ENCODE measurements at places on chromosomes 3 and 15.

DNA sequence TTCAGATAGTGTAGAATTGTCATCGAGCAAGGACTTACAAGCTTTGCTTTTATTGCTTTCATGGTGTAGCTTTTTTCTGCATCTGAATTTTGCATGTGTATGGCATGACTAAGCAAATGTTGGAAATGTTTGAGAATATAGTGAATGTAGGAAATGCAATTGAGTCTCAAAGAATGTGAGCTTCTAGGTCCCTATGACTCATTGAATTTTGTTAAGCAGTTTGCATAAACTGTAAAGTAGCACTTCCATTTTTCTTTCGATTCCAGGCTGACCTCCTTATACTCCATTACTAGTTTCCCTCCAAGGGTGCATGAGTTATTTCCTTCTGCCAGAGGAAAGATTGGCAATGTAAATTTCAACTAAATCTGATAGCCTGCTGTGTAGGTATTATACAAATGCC lies 619.2 kb downstream of the DIPK2A start:
- DNase-seq: no peak

DNA sequence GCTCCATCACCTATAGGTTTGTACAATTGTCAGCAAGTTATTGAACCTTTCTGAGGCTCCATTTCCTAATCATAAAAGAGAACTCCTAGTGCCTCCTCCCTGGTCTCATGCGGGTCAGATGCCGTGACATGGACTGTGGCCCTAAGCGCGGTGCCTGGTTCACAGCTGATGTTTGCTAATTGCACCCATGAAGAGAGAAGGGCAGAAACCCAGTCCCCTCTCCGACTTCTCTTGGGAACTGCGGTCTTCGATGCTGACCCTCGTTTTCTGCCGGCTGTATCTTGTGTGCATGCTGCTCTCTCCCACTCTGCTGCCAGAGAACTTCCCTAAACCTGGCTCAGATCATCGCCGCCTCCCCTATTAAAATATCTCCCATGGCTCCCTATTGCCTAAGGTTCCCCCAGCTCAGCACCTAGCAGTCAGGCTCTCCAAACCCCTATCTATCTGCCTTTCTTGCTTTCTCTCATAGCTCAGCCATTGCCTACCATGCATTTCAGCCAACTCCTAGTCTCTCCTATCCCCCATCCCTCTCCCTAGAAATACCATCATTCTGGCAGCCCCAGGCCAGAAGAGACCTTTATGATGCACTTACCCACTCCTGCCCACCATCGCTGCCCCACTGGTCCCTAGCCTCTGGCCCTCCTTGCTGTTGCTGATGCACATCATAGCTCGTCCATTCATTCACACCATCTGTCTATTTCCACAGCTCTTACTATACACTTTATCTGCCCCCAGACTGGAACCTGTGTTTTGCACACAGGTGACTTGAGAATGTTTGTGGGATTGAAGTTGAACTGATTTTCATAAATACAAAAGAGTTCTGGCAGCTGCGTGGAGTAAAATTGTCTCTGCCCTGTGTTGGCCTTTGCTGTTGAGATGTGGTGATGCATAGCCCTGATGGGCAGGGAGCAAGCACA lies 6.6 kb downstream of the ISG20 start:
- no peak for DNase-seq

- no peak for DNase-seq
Observed at GRCh38 chr15:68204776-68205557, at the start of gene CALML4. TSS of gene CALML4 (minus strand) at chr15:68205332. CDS start at chr15:68205247, 85 bp downstream.

DNA sequence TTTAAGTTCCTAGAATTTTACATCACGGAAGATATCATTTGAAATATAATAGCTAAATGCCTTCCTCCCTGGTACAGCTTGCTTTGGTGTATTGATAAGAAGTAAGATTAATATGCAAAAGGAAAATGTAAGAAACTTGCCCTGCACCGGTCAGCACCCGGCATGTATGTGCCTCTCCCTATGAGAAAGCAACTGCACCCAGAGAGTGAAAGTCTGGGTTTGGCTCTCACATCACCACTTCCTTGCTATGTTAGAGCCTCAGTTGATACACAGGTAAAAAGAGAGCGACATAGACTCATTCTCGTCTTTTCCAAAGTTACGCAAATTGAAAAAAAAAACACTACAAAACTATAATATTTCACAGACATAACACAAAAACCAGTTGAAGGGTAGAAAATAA lies 96.7 kb downstream of the FOXP1 start:
- no peak for DNase-seq

- DNase-seq: no peak
Observed at GRCh38 chr15:23823508-23823907, 136.4 kb upstream of the NDN start.

GRCh38 chr3:54705730-54706129 lies 222.1 kb downstream of the LRTM1 start:
- no peak for DNase-seq

DNA sequence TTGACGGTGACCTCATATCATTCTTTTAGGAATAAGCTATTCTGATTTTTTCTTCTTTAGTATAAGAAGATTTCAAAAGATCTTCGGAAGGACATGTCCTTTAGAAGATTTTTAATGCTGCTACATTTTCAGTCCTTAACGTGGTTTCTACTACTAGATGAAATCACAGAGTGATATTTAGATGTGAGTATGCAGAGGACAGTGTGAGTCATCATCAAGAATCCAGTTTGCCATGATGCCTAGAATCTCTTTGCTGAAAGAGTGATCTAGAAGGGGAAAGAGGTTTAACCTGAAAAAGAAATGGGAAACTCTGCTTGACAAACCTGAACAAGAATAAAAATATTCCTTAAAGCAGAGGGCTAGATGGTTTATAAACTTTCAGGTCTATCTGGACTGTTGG lies 43.2 kb downstream of the SLC7A14 start:
- DNase-seq: no peak

GRCh38 chr3:8501371-8502131 lies at the start of gene LMCD1:
TSS of gene LMCD1 (plus strand) at chr3:8501823. CDS start at chr3:8501939, 116 bp downstream.
- peak; percentile 60 for DNase-seq

GRCh38 chr15:26157081-26157480 lies 294.0 kb upstream of the ATP10A start:
- DNase-seq: no peak

- no peak for DNase-seq
Observed at GRCh38 chr15:93543093-93543492, 454.1 kb upstream of the RGMA start.

- DNase-seq: no peak
Observed at GRCh38 chr3:17357035-17357710, 385.3 kb downstream of the TBC1D5 start.

GRCh38 chr3:95134693-95135413 lies 1072.0 kb downstream of the NSUN3 start:
- DNase-seq: no peak

DNA sequence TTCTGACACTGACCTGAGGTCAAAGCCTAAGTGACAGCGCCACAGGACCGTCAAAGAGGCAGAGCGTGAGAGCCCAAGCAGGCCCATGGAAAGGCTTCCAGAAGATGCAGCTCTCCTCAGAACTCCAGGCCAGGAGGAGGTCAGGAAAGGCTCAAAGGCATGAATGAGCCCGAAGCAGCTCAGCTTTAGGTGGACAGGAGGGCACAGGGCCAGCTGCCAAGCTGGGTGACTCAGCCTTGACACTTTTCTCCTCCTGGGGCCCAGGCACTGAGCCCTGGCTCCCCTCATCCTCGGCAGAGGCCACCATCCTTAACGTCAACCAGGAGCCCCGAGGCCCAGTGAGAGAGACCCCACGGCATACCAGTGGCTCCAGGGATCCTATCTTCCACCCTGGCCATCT lies 62.9 kb downstream of the ADCY5 start:
- no peak for DNase-seq

DNA sequence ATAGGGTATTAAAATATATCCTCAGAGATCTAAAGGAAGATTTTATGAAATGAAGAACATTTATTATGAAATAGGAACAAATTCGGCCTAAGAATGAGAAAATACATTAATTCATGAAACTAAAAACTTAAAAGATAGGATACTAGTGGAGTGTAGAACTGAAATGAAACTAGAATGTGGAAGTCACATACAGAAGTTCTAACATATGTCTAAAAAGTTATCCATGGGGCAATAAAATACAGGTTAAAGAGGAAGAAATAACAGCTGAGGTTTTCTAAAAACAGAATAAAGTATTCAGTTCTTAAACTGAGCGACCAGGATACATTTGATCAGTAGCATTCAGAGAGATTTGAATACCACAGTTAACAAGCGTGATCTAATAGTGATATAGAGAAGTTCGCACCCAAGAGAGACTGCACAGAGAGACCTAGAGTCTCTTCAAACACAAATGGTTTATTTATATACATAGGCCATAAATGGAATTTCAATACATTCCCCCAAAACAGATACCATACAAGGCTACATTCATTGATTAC lies 85.9 kb downstream of the FEZF2 start:
- no peak for DNase-seq

DNA sequence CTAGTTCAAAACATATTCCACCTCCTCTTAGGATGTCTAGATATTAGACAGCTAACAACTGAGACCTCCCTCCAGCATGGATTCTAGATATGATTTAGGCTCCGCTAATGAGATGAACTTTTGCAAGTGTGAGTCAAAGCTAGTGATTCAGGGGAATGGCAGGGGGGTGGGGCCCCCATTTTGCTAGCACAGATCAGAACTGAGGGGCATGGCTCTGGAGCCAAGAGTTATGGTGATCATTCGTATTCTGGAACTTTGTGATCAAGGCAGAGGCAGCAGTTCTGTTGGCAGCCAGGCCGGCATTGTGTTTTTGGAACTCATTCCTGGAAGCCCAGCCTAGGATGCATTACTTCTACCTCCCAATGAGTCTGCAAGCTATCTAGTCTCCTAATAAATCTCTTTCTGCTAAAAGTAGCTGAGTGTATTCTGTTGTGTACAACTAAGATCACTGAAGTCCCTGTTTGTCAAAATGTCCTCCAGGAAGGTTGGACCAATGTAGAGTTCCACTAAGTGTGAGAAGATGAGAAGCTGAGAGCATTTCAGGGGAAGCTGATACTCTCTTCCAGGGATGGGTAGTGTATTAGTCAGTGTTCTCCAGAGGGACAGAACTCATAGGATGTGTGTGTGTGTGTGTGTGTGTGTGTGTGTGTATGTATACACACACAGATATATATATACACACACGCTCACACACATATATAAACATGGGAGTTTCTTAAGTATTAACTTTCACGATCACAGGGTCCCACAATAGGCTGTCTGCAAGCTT lies 312.7 kb downstream of the TLE3 start:
- DNase-seq: no peak

GRCh38 chr3:143847787-143848631 lies at the start of gene SLC9A9:
TSS of gene SLC9A9 (minus strand) at chr3:143848468. CDS start at chr3:143848322, 146 bp downstream.
- DNase-seq: no peak

GRCh38 chr3:44104668-44105321 lies 136.9 kb upstream of the TOPAZ1 start:
- DNase-seq: no peak

DNA sequence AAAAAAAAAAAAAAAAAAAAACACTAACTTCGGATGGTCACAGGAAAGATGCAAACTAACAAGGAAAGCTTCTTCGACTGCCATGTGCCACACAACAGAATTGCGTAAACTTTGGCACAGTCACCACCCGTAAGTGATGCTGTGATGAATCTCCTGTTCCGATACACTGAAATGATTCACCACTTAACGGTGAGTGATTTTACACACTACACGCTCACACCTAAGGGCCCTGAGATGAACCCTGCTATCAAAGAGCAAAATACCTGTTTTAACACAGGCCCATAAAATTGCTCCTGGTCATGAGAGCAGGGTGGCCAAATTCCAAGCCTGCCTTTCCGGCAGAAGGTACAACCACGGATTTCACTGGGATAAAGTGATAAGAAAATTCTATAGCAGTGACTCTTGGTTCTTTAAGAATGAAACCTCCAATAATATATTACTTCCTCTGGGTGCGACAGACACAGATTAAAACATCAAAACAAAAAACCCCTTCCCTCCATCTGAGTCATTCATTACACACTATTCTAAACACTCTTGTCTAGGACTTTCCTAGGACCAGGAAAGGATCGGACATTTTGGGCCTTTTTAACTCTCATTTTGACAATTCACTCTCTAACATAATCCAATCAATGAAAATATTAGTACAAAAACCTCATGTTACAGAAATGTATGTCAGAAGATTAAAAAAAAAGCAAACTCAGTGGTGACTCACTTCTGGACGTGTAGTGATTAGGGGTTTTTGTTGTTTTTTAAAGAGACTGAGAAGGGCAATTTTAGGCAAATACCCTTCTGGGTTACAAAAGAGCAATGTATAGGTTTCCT lies 28.3 kb downstream of the LRIG1 start:
- DNase-seq: no peak

GRCh38 chr3:55804170-55805095 lies 317.3 kb upstream of the WNT5A start:
- no peak for DNase-seq

DNA sequence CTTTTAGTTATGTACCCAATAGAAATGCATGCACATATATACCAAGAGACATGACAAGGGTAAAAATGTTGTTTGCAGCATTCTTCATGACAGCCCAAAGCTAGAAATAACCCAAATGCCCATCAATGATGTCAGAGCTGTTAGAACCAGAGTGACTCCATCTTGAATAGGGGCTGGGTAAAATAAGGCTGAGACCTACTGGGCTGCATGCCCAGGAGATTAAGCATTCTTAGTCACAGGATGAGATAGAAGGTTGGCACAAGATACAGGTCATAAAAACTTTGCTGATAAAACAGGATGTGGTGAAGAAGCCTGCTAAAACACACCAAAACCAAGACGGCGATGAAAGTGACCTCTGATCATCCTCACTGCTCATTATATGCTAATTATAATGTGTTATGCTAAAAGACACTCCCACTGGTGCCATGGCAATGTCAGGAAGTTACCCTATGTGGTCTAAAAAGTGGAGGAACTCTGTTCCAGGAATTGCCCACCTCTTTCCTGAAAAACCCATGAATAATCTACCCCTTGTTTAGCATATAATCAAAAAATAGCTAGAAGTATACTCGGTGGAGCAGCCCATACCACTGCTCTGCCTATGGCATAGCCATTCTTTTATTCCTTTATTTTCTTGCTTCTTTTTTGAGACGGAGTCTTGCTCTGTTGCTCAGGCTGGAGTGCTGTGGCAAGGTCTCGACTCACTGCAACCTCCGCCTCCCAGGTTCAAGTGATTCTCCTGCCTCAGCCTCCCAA lies 32.9 kb downstream of the ZBTB11 start:
- no peak for DNase-seq

DNA sequence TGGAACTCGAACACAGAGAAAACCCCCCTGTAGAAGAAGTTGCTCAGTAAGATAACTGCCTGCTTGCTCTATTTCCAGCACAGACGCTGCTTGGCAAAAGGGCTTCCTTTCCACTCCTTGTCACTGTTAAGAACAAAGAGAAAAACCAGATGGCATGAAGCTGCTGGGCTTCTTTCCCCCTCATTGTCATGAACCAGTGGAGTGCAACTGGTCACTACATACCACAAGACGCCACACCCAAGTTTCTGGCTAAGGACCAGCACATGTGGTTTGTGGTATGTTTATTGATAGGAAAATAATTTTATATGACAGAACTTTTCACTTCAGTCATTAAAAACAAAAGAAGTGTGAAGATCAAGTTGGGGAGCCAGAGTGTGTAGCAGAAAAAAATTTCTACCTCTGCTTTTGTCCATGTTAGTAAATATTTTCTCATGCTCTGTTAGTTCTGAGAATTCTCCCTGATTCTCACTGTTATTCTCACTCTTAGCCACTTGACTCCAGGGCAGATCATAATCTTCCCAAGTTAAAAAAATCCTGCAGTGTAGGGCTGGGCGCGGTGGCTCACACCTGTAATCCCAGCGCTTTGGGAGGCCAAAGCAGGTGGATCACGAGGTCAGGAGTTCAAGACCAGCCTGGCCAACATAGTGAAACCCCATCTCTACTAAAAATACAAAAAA lies 37.9 kb downstream of the CLK3 start:
- DNase-seq: no peak

- DNase-seq: no peak
Observed at GRCh38 chr15:96538491-96538890, 208.0 kb downstream of the NR2F2 start.
